ENCODE measurements at places on chromosomes 5 and 9. TPM values are rescaled to one million over a fixed set of nuclear protein-coding genes. Genes with fewer than 3 reads are reported as not detected.

PCDHB9 gene
- 2.2 TPM for total RNA-seq

CCIN gene
- not detected for total RNA-seq

LTC4S gene
- 4.0 TPM for total RNA-seq

SUSD3 gene
- total RNA-seq = 1.5 TPM

GRCh38 chr9:27540502-27540901 is 10.9 kb upstream of the MOB3B start:
- no peaks in the 10 kb centered on the region for H3K27me3 ChIP-seq
- H3K4me3 ChIP-seq = no peak overlapping the region
- peaks cover 38% of the 10 kb centered on the region for H3K4me1 ChIP-seq
- H3K36me3 ChIP-seq = peaks cover 19% of the 10 kb centered on the region

- H3K4me1 ChIP-seq = no peaks in the 10 kb centered on the region
- H3K27ac ChIP-seq = no peak overlapping the region
- DNase-seq = no peak
Measured at GRCh38 chr5:41686767-41687166, 176.4 kb upstream of the PLCXD3 start.

DNA sequence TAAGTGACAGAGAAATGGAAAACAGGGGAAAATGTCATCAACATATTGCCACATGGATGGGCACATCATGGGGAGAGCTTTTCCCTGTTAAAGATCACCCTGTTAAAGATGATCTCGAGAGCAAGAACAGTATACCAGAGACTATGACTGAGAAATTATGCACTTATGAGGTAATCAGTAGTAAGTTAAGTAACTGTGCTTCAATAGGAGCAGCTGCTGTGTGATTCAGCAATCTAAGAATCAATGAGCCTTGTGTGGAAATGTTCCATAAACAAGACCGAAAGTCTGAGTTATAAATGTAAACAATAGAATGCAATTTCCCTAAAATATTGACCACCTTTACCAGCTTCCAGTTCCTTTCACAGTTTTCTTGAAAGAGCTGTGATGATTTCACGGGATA is 582.3 kb downstream of the CAAP1 start:
- H3K4me3 ChIP-seq = no peak overlapping the region
- no peaks in the 10 kb centered on the region for H3K36me3 ChIP-seq
- H3K27me3 ChIP-seq = no peaks in the 10 kb centered on the region
- no peak for DNase-seq
- no peak overlapping the region for H3K27ac ChIP-seq

GRCh38 chr5:133701871-133702270 is 89.5 kb upstream of the FSTL4 start:
- peaks cover 4% of the 10 kb centered on the region for H3K4me1 ChIP-seq
- DNase-seq = peak; percentile 29
- no peak overlapping the region for H3K27ac ChIP-seq
- no peaks in the 10 kb centered on the region for H3K36me3 ChIP-seq

GRCh38 chr9:100088202-100088601 is 10.6 kb downstream of the ERP44 start:
- no peak for DNase-seq
- H3K4me1 ChIP-seq = peaks cover 5% of the 10 kb centered on the region
- no peak overlapping the region for H3K27ac ChIP-seq
- H3K36me3 ChIP-seq = no peaks in the 10 kb centered on the region
- no peaks in the 10 kb centered on the region for H3K27me3 ChIP-seq
